Tibial nerve (tissue), 4 donors: ENCODE measurements at places on chromosomes 11 and 22. TPM values are rescaled to one million over a fixed set of nuclear protein-coding genes. Genes with fewer than 3 reads are reported as not detected.

- H3K36me3 ChIP-seq, result no peaks in the 10 kb centered on the region
- no peaks in the 10 kb centered on the region for H3K27me3 ChIP-seq
- no peak for DNase-seq
These were observed 34.7 kb upstream of the FCHSD2 start for GRCh38 chr11:73176874-73177155.

- H3K27me3 ChIP-seq, result no peaks in the 10 kb centered on the region
- no peak overlapping the region for H3K27ac ChIP-seq
- DNase-seq, result no peak
- H3K4me1 ChIP-seq, result no peaks in the 10 kb centered on the region
These were observed 59.9 kb downstream of the EIF3M start for GRCh38 chr11:32643526-32643925.

GRCh38 chr22:23225724-23226496 is 45.6 kb downstream of the BCR start:
- H3K27me3 ChIP-seq, result no peaks in the 10 kb centered on the region
- peaks cover 5% of the 10 kb centered on the region for H3K36me3 ChIP-seq
- DNase-seq, result no peak
- H3K4me1 ChIP-seq, result peaks cover 46% of the 10 kb centered on the region
- no peak overlapping the region for H3K4me3 ChIP-seq

GRCh38 chr11:63448646-63449045 is 42.3 kb downstream of the PLAAT5 start:
- H3K27me3 ChIP-seq, result no peaks in the 10 kb centered on the region
- no peaks in the 10 kb centered on the region for H3K36me3 ChIP-seq
- DNase-seq, result no peak
- no peaks in the 10 kb centered on the region for H3K4me1 ChIP-seq

CD3E gene
- 0.78 TPM for total RNA-seq

FAT3 gene
- total RNA-seq, result 2.7 TPM
